EL (cell line): ENCODE measurements at places on chromosomes 4 and X.
A peak's percentile ranks its signal among the peaks of the same experiment; 100 is the strongest.

- DNase-seq = peak; percentile 30
Measured at GRCh38 chr4:7295911-7296660, 103.7 kb downstream of the SORCS2 start.

DNA sequence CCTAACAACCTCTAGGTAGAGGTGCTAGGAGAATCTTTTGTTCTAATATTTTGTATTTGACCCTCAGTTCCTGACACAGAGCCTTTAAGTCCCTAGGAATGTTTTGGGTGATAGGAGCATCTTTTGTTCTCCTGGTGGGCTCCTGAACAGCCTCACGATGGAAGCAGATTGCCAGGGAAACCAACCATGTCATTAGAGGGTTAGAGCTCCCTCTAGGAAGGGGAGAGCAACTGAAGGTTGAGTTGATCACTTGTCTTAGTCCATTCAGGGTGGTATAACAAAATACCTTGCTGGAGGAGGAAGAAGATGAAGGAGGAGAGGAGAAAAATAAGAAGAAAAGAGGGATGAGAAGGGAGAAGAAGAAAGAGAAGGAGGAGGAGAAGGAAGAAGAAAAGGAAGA is 9.2 kb downstream of the VCX start:
- DNase-seq = no peak

DNA sequence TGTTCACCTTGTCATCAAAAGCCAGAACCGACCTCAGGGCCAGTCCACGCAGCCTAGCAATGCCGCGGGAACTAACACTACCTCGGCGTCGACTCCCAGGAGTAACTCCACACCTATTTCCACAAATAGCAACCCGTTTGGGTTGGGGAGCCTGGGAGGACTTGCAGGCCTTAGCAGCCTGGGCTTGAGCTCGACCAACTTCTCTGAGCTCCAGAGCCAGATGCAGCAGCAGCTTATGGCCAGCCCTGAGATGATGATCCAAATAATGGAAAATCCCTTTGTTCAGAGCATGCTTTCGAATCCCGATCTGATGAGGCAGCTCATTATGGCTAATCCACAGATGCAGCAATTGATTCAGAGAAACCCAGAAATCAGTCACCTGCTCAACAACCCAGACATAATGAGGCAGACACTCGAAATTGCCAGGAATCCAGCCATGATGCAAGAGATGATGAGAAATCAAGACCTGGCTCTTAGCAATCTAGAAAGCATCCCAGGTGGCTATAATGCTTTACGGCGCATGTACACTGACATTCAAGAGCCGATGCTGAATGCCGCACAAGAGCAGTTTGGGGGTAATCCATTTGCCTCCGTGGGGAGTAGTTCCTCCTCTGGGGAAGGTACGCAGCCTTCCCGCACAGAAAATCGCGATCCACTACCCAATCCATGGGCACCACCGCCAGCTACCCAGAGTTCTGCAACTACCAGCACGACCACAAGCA is 898 bp downstream of the UBQLN2 start:
- DNase-seq = peak; percentile 29

- DNase-seq = no peak
Measured at GRCh38 chr4:3411676-3412075, 30.1 kb upstream of the HGFAC start.

DNA sequence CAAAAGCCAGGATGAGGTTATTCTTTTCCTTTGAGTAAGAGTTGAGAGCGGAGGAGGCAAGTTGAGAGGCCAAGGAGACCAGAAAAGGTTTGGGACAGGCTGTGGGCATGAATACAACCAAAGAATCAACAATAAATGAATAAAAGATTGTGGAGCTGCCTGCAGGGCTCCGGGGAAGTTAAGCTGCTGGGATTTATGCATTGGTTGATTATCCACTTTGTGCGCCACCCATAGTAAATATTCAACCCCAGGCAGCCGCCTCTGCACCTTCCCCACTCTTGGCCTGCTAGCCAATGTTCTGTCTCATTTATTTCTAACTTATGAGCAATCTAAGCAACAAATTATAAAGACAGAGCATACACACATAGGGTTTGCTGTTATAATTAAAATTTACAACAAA is 28.2 kb upstream of the IGSF1 start:
- no peak for DNase-seq

GRCh38 chr4:86586626-86587380 is 7.3 kb upstream of the PTPN13 start:
- DNase-seq = no peak

DNA sequence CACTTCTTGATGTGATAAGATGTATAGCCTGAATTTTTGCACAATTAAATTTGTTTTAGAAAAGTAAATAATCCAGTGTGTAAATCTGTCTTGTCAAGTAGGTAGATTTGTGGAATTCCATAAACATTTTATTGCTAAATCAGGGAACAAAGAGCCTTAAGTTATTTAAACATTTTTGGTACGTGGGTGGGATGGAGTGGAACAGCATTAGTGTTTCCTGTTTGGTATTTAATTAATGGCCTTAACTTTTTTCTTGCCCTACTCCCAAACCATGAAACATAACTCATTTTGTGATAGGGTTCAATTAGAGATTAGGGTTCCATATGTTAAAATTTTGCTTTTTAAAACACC is 5.1 kb downstream of the NUDT9 start:
- DNase-seq = no peak

DNA sequence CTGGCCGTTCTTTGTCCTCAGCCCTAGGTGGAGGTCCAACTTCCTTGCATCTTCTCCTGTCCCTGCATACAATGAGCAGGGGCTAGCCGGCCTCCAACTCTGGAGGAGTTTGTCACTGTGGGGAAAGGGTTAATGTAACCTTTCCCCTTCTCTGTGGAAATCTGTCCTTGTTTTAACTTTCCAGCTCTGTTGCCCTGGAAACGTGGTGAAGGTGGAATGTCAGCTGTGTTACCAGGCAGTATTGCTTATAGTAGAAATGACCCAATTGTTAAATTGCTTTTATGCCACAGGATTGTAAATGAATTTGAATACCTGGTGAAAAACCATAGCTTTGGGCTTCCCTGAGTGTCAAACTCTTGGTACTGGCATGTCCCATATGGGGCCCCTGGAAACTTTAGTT is 131.6 kb upstream of the SCML1 start:
- no peak for DNase-seq

- DNase-seq = no peak
Measured at GRCh38 chr4:1241936-1242505, 6.9 kb downstream of the CTBP1 start.

DNA sequence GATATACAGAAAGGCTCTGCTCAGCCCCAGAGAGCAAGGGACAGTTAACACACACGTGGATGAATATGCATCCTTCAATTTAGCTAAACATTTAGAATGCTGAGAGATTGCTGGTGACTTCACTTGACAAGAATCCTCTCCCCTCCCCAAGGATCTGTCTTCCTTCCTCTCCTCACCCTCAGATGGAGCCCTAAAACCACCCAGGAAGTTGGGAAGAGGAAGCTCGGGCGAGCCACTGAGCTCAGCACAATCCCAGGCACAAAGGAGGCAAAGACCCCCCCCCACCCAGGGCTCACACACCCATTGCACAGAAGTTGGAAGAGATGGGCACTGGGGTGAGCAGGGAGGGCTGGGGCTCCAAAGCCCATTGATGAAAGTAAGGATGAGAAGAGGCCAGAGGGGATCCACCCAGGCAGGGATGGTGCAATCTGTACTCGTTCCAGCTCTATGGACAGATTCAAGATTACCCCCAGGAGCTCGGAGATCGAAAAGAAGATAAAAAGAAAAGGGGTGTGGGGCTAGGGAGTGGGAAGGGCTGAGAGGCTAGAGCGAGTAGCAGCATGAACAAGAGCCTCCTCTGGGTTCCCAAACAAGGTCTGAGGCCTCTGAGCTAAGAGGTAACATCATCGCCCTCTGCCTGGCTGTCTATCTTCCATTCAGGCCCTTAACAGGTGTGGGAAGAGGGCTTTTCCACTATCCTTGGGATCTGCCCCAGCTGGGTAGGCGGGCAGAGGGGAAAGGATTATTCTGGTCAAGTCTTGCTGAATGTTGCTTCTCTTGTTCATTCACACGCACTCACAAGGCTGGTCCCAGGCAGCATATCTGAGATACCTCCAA is 1.2 kb downstream of the TFE3 start:
- peak; percentile 82 for DNase-seq

DNA sequence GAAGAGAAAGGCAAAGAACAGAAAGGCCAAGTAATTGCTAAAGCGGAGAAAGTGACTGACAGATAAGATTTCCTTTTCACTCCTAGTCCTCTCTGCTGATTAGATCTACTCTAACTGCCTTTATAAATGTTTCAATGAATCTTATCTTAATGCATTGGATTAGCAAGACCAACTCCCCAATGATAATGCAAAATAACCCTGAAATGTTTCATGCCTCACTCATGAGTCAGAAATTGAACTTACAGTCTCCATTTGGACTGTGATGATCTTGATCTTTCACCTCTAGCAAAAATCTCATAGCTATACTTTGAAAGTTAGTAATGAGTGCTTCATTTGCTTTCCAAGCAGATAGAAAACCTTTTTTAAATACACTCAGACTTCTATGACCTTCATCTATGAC is 26.5 kb downstream of the SLC10A7 start:
- peak; percentile 63 for DNase-seq

- peak; percentile 3 for DNase-seq
Measured at GRCh38 chr4:73127839-73128453, 58.4 kb upstream of the COX18 start.

DNA sequence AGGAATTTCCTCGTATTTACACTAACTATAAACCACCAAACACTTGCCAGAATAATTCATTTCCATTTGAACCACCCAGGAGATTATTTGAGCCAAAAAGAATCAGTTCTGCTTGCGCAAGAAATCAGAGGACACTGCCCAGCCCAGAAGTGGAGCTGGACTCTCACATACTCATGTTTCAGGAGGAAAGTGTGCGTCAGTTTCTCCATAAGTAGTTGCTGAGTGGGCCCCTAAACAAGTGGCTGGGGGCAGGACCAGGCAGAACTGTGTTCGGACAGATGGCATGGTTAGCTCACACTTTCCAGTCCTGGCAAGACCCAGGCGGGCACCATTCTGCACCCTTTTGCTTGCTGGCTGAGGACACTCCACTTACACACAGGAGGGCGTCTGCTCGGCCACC is 38.8 kb downstream of the BTC start:
- no peak for DNase-seq
